Left lung (tissue), 14 donors: ENCODE measurements at places on chromosomes 2 and 18.

- DNase-seq = no peak
These were observed 60.4 kb upstream of the SIX2 start for GRCh38 chr2:45069684-45070083.

DNA sequence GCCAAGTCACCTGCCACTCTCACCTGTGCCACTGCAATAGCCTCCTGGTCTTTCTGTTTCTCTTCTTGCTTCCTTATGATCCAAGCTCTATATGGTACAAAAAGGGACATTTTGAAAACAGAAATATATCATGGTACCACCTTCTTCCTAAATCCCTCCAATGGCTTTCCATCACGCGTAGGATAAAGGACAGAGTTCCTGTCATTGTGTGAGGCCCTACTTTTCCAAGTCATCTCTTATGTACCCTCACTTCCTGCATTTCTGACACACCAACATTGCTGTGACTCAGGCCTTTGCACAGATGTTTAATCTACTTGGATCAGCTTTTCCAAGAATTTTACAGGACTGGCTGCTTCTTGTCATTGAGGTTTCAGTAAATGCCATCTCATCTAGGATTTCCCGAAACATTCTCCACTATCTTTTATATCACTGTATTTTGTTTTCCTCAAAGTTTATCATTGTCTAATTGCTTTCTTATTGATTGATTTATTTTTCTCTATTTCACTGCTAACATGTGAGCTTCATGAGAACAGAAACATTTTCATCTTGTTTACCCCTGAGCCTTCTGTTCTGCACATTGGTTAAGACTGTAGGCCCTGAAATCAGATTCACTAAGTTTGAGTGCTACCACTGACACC is 426.1 kb upstream of the FANCL start:
- no peak for DNase-seq

- DNase-seq = no peak
These were observed 144.3 kb upstream of the BOD1L2 start for GRCh38 chr18:57002627-57003026.

DNA sequence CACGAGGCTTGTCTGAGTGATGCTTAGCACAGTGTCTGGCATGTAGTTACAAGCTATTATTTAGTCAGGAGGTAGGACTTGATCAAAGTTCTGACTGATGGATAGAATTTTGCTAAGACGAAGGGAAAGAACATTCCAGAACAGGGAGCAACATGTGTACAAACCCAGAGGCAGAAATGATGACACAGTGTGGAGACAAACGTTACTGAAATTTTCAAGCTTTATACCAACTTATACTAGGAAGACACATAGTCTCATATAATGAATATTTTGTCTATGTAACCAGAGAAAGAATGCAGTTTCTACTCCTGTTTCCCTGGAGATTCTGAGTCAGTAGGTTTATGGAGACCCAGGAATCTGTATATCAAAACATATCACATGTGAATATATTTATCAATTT is 123.4 kb downstream of the FAM124B start:
- DNase-seq = no peak

DNA sequence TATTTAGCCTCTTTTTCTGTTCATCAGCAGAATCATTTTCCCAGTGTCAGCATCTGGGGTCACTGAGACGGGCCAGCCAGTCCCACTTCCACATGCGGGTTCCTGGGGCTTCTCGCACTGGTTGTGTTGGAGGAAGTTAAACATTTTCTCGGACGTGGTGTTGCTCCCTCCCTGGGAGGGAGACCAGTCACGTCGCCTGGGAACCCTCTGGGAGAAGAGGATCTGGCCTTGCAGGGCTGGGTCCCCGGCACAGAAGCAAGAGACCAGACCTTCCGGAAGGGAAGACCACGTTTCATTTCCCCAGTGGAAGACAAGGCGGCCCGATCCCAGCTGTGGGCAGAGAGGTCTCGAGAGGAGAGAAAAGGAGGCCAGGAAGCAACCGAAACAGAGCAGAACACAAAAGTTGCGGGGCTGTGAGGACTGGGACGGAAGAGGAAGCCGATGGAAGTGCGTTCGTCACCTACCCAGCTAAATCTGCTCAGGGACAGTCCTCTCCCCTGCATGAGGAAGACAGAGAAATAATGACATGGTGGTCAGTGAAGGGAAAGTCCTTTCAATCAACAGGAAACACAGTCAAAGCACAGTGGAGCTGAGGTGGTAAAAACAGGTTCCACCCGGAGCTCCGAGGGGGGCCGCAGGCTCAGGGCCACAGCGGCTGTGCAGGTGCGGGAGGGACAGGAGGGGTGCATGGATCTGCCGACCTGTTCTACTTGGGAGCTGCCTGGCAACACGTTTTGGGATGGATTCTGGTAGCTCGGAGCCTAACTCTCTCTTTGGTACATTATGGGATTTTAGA is 144.4 kb downstream of the MBP start:
- DNase-seq = no peak

DNA sequence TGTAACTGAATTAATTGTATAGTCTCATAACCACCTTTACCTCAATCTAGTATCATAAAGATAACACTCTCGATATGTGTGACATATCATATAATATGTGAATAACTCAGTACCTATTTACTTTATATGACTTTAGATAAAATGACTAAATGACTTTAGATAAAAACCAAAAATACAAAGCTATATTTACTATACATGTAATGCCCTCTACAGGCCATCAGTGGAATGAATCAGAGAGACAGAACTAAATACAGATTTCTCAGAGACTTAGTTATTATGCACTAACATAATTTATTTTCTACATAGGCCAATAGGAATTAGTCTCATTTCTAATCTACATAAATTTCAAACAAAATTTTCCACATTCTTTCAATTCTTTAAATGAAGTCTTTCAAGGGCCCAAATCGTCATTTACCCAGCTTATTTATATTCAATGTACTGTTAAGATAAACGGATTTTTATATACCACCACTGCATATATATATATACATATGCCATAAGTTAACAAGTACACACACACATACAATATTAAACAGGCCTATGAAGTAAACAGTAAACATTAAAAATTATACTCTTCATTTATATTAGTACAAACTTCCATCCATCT is 219.9 kb downstream of the EXOC6B start:
- no peak for DNase-seq
